CD4-positive, CD25-positive, alpha-beta regulatory T cell (primary cell): ENCODE measurements at places on chromosomes 16 and 17. TPM values are rescaled to one million over a fixed set of nuclear protein-coding genes. Genes with fewer than 3 reads are reported as not detected.

Gene PRM2
- total RNA-seq = not detected

Gene KRTAP2-1
- not detected for total RNA-seq

Gene KRTAP4-6
- total RNA-seq = not detected

- no peak for DNase-seq
- no peaks in the 10 kb centered on the region for H3K27me3 ChIP-seq
- H3K36me3 ChIP-seq = no peaks in the 10 kb centered on the region
Observed at GRCh38 chr17:49871211-49871610, 23.3 kb upstream of the TAC4 start.

- H3K4me3 ChIP-seq = no peak overlapping the region
- no peaks in the 10 kb centered on the region for H3K4me1 ChIP-seq
Observed at GRCh38 chr16:84356591-84357116, 11.7 kb upstream of the ATP2C2 start.

DNA sequence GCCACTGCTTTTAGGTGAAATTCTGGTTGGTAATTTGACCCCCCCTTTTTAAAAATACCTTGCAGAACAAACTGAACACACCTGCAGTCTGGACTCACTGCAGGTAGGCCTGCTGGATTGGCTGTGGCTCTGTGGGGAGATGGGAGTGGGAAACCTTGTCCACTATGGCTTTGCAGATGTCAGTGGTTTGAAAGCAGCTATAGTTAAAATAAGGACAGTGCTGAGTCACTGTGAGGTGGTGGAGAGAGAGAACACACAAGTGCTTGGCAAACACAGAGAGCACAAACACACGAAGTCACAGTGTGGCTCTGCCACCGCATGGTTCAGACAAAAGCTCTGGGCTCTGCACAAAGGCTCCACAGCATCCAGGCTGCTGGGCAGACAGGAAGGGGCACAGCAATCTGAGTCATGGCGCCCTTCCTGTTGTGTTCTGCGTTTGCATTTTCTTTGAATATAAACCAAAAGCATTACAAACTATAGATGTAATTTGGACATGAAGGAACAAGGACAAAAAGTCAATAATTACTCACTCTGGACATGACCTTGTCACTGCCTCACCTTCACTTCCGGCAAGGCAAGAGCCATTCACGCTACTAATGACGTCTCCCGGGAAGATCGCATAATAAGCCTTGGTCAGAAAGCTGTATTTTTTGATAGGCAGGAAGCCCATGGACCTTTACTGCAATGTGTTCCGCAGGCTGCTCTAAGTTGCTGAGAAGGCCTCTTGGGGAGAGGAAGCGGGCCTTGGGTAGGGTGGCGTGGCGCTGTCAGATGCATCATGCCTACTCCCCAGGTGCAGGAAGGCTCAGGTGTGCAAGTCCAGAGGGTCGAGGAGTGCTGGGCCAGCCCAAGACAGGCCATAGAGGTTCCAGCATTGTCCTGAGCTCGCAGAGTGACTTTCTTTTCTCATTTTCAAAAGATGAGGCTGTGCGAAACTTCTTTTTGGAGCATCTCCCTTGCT lies 60.1 kb upstream of the MED9 start:
- H3K4me1 ChIP-seq = peaks cover 11% of the 10 kb centered on the region
- H3K27ac ChIP-seq = peak overlapping the region; percentile 34
- H3K27me3 ChIP-seq = no peaks in the 10 kb centered on the region
- H3K4me3 ChIP-seq = peak overlapping the region; percentile 13
- DNase-seq = no peak
- no peaks in the 10 kb centered on the region for H3K36me3 ChIP-seq

- H3K4me3 ChIP-seq = no peak overlapping the region
- DNase-seq = no peak
- H3K36me3 ChIP-seq = peaks cover 19% of the 10 kb centered on the region
Observed at GRCh38 chr16:31134625-31135534, 647 bp downstream of the PRSS8 start.

DNA sequence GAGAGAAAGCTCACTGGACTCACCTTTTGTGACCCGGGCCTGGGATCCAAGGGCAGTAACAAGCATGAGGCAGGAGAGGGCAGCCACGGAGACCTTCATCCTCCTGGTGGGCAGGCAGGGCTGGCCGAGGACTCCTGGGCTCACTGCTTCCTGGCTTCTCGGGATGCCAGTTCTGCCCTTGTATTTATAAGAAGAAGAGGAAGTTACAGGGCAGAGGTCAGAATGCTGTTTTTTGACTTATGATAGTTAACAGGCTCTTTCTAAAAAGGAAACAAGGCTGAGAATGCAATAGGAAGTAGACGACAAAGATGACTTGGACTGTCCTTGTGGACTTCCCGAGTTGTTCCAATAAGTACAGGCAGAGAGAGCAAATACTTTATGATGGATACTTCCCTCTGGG lies at the start of gene CCL23:
Gene CCL23 (minus strand): TSS at position 174 of the 400 bp plus-strand sequence. CDS start 75 bp downstream, at position 99.
- H3K4me3 ChIP-seq = no peak within 1 kb of the TSS
- no peaks in the 10 kb centered on the region for H3K4me1 ChIP-seq
- DNase-seq = no peak
- H3K36me3 ChIP-seq = no peaks in the 10 kb centered on the region
